ENCODE measurements at places on chromosomes 1 and 21. TPM values are rescaled to one million over a fixed set of nuclear protein-coding genes. Genes with fewer than 3 reads are reported as not detected.

DNA sequence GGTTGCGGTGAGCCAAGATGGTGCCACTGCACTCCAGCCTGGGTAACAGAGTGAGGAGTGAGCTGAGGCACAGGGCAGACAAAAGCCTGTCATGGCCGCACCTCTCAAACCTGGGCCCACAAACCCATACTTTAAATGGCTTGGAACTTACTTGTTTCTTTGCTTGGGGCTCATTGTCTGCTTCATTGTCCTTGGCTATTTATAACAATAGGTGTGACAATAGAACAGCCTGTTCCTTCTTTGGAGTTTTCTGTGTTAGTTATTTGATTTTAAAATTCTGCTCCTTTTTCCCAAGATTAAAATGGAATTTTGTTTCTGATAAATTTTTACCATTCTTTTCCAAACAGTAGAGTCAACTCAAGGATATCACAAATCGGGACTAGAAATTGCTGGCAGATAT lies 94.7 kb downstream of the PBX1 start:
- H3K4me1 ChIP-seq, result peaks cover 1% of the 10 kb centered on the region
- H3K27me3 ChIP-seq, result no peaks in the 10 kb centered on the region
- H3K27ac ChIP-seq, result no peak overlapping the region
- no peaks in the 10 kb centered on the region for H3K36me3 ChIP-seq
- no peak for DNase-seq

DNA sequence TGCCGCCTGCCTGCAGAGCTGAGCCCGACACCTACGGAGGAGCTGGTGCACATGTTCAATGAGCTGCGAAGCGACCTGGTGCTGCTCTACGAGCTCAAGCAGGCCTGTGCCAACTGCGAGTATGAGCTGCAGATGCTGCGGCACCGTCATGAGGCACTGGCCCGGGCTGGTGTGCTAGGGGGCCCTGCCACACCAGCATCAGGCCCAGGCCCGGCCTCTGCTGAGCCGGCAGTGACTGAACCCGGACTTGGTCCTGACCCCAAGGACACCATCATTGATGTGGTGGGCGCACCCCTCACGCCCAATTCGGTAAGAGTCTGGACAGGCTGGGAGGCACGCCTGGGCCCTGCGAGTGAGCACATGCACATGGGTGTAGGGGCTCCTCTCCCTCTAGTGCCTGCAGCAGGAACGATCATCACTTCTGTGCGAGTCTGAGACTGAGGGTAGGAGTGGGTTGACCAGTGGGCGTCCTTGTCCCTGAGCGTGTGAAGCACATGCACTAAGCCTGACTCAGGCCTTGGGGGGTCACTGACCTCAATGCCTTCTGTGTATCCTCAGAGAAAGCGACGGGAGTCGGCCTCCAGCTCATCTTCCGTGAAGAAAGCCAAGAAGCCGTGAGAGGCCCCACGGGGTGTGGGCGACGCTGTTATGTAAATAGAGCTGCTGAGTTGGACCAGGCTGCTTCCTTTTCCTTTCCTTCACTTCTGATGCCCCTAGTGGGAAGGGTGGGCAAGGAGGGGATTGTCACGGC lies 6.9 kb downstream of the DMAP1 start:
- H3K36me3 ChIP-seq, result peaks cover 27% of the 10 kb centered on the region
- no peak for DNase-seq

GRCh38 chr1:202811296-202812175 lies 782 bp downstream of the PCAT6 start:
- DNase-seq, result peak; percentile 53
- H3K4me3 ChIP-seq, result peak overlapping the region; percentile 98
- H3K4me1 ChIP-seq, result peaks cover 34% of the 10 kb centered on the region
- peak overlapping the region; percentile 74 for H3K27ac ChIP-seq
- H3K36me3 ChIP-seq, result peaks cover 3% of the 10 kb centered on the region

PRDM2 gene
- 58.4 TPM for total RNA-seq

- no peak overlapping the region for H3K27ac ChIP-seq
- H3K27me3 ChIP-seq, result no peaks in the 10 kb centered on the region
- H3K4me1 ChIP-seq, result no peaks in the 10 kb centered on the region
- no peak for DNase-seq
- no peak overlapping the region for H3K4me3 ChIP-seq
These were observed 55.8 kb upstream of the ZNF326 start for GRCh38 chr1:89939059-89939570.

GRCh38 chr1:74835051-74835450 lies 102.1 kb downstream of the TYW3 start:
- no peaks in the 10 kb centered on the region for H3K4me1 ChIP-seq
- H3K36me3 ChIP-seq, result no peaks in the 10 kb centered on the region
- no peaks in the 10 kb centered on the region for H3K27me3 ChIP-seq
- H3K4me3 ChIP-seq, result no peak overlapping the region
- no peak for DNase-seq

SLC9C2 gene
- total RNA-seq, result not detected

DNA sequence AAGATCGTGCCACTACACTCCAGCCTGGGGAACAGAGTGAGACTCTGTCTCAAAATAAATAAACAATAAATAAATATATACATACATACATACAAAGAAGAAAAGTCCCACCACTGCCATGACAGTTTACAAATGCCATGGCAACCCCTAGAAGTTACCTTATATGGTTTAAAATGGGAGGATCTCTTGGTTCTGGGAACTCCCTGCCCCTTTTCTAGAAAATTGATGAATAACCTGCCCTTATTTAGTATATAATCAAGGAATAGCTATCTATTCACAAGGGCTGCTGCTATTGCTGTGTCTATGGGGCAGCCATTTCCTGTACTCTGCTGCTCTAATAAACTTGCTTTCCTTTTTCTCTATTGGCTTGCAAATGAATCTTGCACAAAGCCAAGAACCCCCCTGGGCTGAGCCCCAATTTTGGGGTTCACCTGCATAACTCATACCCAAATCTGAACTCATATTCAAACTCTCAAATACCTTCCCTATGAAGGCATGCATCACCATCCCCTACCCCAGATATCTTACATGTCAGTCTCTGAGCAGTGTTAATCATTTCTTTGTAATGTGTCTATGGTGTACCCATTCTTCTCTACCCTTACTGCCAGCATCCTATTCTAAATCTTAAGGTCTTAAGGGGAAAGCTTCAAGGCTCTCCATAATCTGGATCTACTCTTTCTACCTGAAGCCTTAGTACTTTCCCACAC lies 9.0 kb downstream of the GON4L start:
- peaks cover 59% of the 10 kb centered on the region for H3K4me1 ChIP-seq
- H3K36me3 ChIP-seq, result peaks cover 85% of the 10 kb centered on the region
- peak; percentile 21 for DNase-seq

GRCh38 chr1:160238408-160238807 lies 23.9 kb downstream of the DCAF8 start:
- H3K4me1 ChIP-seq, result peaks cover 6% of the 10 kb centered on the region
- DNase-seq, result no peak
- no peak overlapping the region for H3K27ac ChIP-seq
- peaks cover 46% of the 10 kb centered on the region for H3K36me3 ChIP-seq

DNA sequence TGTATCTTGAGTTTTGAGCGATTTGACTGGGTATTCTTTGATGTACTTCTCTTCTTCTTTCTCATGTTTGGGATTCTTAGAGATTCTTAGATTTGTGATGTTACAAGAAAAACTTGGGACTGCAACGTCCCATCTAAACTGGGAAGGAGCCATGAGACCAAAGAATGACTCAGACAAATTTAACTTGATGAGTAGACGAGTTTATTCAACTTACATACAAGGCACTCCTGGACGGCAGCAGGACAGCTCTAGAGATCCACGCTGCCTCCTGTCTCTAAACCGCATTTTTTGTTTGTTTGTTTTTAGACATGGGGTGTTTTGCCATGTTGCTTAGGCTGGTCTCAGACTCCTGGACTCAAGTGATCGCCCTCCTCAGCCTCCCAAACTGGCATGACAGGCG lies 137.1 kb downstream of the PIK3R3 start:
- H3K36me3 ChIP-seq, result peaks cover 9% of the 10 kb centered on the region
- no peak overlapping the region for H3K27ac ChIP-seq
- no peaks in the 10 kb centered on the region for H3K27me3 ChIP-seq
- H3K4me1 ChIP-seq, result no peaks in the 10 kb centered on the region
- DNase-seq, result no peak

DNA sequence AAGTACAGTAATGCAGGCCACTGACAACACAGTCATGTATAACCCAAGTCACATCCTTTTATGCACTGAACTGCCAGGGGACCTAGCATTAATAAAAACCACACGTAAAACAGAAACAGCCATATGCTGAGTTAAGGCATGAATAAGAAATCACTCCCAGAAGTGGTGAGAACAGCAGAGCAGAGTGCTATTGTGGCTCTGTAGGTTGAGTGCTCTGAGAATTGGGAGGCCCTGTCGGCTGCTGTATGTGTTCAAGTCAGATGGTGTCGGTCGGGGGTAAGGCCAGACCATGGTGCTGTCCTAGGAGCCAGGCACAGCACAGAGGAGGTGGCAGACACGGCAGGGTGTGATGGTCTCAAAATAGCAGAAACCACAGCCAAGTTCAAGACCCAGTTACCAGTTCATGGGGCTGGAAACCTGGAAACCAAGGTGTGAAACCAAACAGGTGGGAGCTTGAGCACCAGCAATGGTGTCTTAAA lies 126.6 kb upstream of the COA6 start:
- no peaks in the 10 kb centered on the region for H3K27me3 ChIP-seq
- peaks cover 44% of the 10 kb centered on the region for H3K4me1 ChIP-seq
- H3K4me3 ChIP-seq, result no peak overlapping the region
- no peak for DNase-seq

TSACC gene
- total RNA-seq, result 0.65 TPM

DNA sequence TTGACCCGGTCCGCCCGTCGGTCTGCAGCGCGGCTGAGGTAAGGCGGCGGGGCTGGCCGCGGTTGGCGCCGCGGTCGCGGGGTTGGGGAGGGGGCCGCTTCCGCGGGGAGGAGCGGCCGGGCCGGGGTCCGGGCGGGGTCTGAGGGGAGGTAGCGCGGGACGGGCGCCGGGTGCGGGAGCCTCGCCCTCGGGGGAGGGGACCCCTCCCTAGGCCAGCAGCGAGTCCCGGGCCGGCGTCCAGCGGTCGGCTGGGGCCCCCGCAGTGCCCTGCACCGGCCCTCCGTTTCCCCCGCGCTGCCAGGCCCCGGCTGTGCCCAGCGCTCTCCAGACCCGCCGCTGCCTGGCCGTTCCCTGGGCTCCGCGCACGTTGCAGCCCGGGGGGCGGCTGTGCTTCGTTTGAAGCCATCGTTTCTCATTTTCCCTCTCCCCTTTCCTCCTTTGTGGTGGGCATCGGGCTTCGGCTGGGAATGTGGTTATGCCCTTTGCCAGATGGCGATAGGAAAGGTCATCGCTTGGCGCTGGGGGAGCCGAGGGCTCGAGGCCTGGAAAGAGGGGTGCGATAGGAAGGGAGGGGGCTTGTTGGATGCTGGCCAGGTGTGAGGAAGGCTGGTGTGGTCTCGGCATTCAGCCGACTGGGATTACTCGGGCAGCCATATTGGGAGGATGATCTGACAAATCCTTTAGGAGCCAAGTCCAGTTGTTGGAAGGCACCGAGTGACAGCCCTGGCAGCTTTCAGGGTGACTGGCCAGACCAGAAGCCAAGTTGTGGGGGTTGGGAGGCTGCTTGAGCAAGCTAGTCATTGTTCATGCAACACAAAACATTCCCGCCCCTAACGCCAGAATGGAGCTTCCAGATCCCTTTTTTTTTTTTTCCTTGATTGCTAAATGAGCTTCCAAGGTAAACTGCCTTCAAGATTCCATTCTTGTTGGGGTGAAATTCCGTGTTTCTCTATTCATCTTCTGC lies 753 bp downstream of the KIF1B start:
- peak; percentile 41 for DNase-seq
- H3K36me3 ChIP-seq, result no peaks in the 10 kb centered on the region

TBX15 gene
- total RNA-seq, result not detected

ELOA gene
- total RNA-seq, result 34.1 TPM

- H3K27me3 ChIP-seq, result no peaks in the 10 kb centered on the region
These were observed 62.3 kb upstream of the FMN2 start for GRCh38 chr1:240029418-240029817.

DNA sequence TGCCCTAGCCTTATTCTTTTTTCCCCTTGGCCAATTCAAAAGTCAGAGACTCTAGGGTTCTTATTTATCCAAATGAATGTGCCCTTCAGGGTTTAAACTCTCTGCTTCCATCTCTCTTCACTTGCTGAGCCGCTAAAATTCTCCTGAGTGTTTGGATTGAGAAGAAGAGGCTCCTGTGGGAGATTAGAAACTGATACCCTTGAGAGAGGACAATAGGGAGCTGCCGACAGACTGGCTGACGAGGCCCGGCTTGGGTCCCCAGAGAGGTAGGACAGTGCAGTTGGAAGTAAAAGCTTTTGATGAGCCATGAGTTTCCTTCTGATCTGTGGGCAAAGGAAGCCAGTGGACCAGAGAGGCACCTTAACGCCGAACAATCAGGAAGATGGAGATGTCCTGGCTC lies 41.3 kb upstream of the UBE2U start:
- H3K27ac ChIP-seq, result no peak overlapping the region
- H3K27me3 ChIP-seq, result peaks cover 13% of the 10 kb centered on the region
- no peak for DNase-seq
- no peaks in the 10 kb centered on the region for H3K36me3 ChIP-seq

KRTAP12-1 gene
- total RNA-seq, result not detected

All from activated CD4-positive, alpha-beta memory T cell treated with anti-CD3 and anti-CD28 coated beads, Interleukin-2, amount 10 ng/mL, durations not matched to agents 7 days and 5 days (primary cell).